ENCODE measurements at places on chromosomes 13 and 19.

- DNase-seq = no peak
Measured at GRCh38 chr13:26616126-26616525, 58.6 kb downstream of the WASF3 start.

DNA sequence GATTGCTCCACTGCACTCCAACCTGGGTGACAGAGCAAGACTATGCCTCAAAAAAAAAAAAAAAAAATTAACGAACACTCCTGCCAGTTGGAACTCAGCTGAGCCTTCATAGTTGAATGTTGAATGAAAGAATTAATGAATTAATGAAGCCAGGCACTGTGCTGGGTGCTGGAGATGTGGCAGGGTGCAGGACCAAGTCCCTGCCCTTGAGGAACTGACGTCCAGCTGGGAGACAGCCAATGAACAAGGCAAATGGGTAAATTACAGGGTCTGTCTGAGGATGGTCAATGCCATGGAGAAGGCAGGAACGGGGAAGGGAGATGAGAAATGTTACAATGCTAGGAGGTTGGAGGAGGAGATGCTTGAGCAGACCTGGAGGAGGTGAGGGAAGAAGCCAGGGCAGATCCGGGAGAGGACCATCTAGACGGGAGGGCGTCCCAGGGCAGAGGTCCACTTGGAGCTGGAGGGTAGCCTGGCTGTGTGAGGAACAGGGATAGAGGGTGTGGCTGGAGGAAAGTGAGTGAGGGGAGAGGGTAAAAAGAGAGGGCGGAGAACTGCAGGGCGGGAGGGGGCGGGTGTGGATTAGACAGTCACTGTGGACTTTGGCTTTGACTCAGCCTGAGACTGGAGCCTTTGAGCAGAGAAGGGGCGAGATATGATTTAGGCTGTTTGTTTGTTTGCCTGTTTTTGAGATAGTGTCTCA is 16.8 kb upstream of the IGSF23 start:
- no peak for DNase-seq

GRCh38 chr13:95352486-95352885 is 51.2 kb upstream of the ABCC4 start:
- no peak for DNase-seq

DNA sequence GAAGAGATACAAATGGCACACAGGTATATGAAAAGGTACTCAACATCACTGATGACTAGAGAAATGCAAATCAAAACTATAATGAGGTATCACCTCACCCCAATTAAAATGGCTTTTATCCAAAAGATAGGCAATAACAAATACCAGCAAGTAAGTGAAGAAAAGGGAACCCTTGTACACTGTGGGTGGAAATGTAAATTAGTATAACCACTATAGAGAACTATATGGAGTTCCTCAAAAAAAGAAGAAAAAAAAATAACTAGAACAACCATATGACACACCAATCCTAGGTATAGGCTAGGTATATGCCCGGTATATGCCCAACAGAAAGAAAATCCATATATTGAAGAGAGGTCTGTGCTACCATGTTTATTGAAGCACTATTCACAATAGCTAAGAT is 150.9 kb downstream of the VWA8 start:
- DNase-seq = no peak

GRCh38 chr19:33998739-33999345 is 173.5 kb upstream of the LSM14A start:
- peak; percentile 2 for DNase-seq

DNA sequence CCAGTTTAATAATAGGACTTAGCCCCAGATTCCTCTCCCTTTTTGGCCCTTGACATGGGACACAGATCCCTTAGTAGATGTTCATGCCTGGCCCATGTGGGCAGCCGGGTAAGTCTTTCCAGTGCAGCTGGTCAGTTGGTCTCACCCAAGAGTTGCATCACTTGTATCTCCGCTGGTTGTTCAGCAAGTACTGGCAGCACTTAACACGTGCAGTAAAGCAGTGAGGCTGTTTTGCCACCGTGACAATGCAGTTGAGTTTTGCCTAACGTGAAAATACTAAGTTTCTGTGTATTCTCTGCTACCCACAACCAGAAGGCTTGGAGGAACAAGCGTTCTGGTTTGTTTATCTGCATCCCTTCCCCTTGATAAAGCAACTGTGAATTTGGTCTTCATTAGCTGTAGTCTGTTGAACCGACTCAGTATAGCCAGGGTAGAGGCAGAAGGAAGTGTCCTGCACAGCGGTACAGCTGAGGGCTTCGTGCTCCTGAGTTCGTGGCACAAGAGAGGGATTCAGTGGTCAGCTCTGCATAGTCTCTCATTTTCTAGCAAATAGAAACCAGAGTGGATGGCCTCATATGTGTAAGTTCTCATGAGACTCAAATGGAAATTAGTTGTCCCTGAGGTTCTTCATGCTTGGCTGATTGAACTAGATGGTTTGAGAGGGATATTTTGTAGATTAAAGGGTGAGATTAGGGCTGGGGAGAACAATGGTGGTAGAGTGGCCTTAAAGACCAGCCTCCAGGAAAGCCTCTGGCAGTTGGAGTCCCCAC is 50.3 kb downstream of the ARHGEF7 start:
- DNase-seq = no peak

DNA sequence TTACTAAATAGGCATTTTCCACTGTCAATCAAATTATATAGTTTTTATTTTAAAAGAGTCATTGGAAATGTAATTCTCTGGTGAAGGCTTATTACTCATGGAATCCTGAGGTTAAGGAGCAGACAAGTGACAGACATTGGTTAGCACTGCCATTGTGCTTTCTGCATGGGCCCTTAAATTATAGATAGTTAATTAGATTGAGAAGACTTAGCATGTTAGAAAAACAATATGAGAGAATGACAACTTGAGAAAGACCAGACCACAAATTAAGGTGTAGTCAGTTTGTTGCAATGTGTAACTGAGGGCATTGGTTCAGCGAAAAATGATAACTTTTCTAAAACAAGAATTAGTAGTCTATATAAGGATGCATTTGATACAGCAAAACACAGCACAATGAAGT is 195.5 kb downstream of the SLITRK6 start:
- DNase-seq = no peak

- peak; percentile 16 for DNase-seq
Measured at GRCh38 chr13:56332671-56333070, 808.0 kb upstream of the PRR20A start.

DNA sequence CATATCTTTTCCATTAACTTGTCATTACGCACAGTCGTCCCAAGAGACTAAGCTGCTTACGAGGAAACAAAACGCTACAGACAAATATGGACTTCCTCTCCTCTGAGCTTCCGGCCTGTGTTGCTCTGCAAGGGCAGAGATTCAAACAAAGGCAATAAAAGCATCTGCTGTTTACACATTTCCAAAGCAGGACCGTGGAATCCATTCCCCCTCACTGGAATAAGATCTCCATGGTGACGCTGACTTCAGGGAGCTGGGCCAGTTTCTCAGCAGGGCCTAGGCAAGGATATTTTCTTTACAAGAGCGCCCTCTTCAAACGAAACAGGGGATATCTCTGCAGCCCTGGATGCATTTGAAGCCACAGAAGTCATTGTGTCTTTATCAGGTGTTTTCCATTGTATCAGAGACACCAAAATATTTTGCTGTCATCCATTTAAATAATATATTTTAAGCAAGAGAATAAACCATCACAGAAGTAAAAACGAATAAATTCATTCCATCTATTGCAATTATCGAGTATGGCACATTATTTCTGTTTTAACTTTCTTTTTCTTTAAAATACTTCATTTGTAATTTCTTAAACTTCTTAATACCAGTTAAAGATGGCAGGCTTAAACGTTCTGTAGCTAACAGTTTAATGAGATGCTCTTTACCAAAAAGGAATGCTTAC is 177.5 kb downstream of the DCLK1 start:
- peak; percentile 53 for DNase-seq

- no peak for DNase-seq
Measured at GRCh38 chr13:50711131-50711815, 132.2 kb downstream of the DLEU7 start.

GRCh38 chr19:23286477-23286876 is 36.3 kb upstream of the ZNF724 start:
- DNase-seq = peak; percentile 37

DNA sequence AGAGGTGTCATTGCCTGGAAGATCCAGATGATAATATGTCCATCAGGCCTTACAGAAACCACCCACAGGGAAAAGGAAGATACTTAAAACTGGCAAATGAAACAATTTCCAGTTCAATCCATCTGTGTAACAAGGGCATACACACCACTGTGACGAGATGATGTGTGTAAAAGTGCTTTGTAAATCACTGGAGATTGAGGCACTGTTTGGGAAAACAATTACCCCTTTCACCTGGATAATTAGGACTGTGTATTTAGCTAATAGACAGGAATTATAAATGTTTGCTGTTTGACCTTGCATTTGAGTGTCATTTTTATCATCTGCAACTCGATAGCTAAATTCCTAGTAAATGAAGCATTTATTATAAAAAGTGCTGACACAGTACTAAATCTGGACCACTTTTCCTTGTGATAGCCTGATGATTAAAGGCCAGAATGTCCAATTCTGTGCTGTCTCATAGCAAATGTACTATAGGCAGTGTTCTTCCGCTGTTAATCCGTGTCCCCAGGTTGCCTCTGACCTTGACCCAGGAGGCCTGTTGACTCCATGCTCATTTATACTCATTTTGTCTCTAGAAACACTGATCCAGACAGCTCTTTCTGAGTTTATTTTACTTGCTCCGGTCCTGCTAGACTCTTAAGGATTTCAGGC is 105.8 kb downstream of the LACC1 start:
- no peak for DNase-seq

DNA sequence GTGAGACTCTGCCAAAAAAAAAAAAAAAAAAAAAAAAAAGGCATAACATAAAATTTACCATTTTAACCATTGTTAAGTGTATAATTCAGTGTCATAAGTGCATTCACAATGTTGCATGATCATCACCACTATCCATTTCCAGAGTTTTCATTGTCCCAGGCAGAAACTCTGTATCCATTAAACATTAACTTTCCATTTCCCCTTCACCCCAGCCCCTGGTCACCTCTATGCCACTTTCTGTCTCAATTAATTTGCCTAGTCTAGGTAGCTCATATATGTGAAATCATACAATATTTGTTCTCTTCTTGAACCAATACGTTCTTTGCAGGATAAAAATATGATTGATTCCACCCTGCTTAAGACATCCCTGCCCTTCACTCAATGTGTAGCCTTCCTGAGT is 31.0 kb upstream of the VWA8 start:
- DNase-seq = no peak

GRCh38 chr13:57018915-57019314 is 121.8 kb upstream of the PRR20A start:
- no peak for DNase-seq

DNA sequence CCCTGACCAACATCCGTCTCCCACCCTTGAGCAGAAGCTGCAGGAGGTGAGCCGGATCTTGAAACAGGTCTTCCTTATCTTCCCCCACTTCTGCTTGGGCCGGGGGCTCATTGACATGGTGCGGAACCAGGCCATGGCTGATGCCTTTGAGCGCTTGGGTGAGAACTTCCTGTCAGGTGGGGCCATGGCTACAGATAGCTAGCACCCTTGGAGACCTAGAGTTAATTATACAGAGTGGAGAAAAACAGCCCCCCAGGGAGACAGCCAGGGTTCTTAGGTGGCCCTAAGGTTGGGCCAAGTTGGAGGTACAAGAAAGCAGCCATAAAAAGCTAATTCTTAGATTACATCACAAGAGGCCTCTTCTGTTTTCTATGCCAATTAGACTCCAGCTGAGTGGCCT is 8.9 kb upstream of the ARHGAP45 start:
- DNase-seq = no peak

GRCh38 chr13:29908416-29909080 is 58.1 kb upstream of the UBL3 start:
- no peak for DNase-seq

- no peak for DNase-seq
Measured at GRCh38 chr19:5537870-5538269, 29.9 kb downstream of the TINCR start.

GRCh38 chr19:30719189-30719998 is 347.2 kb downstream of the ZNF536 start:
- no peak for DNase-seq

DNA sequence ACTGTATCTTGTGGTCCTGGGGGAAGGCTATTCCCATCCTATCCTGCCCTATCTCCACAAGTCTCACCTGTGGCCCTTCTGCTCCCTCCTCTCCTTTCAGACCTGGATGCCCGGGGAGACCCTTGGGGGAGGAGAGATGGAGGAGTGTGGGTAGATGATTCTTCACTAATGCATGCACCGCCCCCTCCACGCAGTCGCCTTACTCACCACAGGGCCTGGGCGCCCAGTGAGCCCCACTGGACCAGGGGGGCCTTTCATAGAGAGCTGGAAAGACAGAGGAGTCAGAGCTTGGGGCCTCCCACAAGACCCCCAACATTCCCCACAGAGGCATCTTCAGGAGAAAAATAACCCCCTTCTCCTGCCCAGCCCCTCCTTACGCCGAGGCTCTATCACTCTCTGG is 14.3 kb downstream of the COL5A3 start:
- no peak for DNase-seq

- peak; percentile 8 for DNase-seq
Measured at GRCh38 chr13:111423168-111423785, 102.8 kb downstream of the TEX29 start.

- DNase-seq = no peak
Measured at GRCh38 chr19:33325920-33326319, 23.6 kb upstream of the CEBPA start.

GRCh38 chr19:18418483-18419194 is 559 bp upstream of the SSBP4 start:
- peak; percentile 45 for DNase-seq

DNA sequence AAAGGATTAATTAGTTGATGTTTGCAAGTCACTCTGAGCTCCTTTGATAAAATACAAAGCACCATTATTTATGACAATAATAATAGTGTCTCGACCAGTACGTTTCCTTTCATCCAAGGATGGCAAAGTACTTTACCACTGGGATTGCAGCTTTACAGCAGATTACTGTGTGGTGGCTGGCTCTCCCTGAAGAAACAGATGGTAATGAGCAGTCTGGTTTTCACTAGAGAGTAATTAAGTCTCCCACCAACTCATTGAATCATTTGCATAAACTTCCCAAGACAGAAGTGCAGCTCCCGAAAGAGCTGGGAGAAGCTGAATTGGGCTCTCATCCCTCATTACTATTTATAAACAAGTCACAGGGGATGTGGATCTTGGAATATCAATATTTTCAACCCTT is 48.7 kb downstream of the KLF5 start:
- no peak for DNase-seq

- peak; percentile 41 for DNase-seq
Measured at GRCh38 chr19:46602392-46603194, 1.5 kb downstream of the CALM3 start.

DNA sequence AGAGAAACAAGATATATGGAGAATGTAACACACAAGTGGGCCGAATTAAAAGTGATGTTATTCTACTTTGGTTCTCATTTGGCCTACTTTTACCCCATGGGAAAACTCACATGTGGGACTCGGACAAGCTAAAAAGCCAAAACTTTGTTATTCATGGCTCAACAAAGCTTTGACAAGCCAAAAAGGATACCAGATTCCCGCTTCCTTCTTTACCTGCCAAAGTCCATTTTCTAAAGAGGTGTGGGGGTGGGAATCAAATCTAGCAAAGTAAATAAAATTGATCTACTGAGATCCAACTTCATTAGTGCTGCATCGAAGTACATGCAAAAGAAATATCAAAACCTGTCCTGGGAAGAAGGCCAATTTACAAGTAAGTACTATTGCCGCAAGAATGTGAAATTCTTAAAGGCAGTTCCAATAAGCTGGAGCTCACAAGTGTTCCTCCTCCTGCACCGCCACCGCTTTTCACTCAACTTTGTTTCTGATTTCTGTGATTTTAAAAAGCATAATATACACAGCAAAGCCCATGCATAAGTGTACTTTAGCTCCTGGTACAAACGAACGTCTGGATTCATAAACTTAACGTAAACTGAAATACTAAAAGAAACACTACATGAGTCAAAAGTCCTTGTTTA is 1.1 kb downstream of the LNX2 start:
- peak; percentile 9 for DNase-seq

Measured in NB4 (cell line).